SK-N-MC (cell line): ENCODE measurements at places on chromosomes 3 and 15.
A peak's percentile ranks its signal among the peaks of the same experiment; 100 is the strongest.

- DNase-seq, result no peak
Observed at GRCh38 chr15:90681480-90681879, 35.7 kb upstream of the BLM start.

DNA sequence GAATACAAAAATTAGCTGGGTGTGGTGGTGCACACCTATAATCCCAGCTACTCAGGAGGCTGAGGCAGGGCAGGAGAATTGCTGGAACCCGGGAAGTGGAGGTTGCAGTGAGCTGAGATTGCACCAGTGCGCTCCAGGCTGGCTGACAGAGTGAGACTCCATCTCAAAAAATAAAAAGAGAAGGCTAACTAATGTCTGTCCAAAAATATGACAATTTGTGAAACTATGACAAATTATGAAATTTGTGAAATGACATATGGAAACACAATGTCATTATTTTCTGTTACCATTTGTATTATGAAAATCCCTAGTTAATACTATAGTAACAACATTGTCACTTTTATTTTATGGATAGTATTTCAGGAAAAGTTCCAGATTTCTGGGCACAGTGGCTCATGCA lies 1306.3 kb upstream of the EPHA6 start:
- no peak for DNase-seq

DNA sequence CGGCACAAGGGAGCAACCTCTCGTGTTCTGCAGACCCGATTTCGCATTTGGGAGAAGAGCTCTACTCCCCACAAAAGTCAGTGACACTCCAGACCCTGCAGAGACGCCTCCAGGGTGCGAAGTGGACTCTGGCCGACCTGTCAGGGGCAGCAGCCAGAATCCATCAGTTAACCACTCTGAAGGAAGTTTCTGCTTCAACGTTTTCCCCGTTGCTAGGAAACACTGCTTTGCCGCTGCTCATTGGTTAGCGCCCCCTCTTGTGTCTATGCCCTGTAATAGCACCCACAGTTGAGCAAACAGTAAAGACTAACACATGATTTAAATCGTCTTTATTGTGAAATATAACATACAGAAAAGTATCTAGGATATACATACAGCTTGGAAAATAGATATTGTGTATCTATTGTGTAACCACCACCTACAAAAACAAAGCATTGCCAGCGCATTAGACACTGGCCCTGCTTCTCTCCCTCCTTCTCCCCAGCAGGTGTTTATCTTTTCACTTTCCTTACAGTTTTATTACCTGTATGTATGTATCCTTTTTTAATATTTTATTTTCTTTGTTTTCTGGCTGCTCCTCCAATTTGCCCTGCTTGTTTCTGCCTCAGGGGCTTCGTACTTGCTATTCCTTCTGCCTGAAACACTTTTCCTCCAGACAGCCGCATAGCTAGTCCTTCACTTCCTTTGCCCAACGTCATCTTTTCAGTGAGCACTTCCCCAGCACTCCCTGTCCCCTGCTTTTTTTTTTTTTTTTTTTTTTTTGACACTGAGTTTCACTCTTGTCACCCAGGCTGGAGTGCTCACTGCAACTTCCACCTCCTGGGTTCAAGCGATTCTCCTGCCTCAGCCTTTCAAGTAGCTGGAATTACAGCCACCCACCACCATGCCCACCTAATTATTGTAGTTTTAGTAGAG lies 38.8 kb downstream of the TMEM40 start:
- DNase-seq, result peak; percentile 8

DNA sequence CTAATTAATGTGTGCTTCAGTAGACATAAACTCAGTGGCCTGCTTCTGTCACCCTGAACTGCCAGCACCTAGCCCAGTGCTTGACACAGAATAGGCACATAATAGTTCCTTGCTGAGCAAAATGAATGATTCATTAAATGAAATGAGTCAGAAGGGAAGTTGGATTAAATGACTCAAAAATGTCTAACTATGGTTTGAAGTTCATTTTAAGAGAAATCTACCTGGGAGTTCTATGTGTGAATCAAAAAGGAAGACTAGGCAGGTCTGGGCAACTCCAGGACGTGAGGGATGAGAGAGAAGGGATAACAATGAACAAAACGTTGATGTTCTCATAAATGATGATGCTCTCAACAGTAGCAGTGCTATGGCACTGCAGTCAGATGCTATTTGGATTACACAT lies 175.0 kb downstream of the CFAP20DC start:
- DNase-seq, result no peak

DNA sequence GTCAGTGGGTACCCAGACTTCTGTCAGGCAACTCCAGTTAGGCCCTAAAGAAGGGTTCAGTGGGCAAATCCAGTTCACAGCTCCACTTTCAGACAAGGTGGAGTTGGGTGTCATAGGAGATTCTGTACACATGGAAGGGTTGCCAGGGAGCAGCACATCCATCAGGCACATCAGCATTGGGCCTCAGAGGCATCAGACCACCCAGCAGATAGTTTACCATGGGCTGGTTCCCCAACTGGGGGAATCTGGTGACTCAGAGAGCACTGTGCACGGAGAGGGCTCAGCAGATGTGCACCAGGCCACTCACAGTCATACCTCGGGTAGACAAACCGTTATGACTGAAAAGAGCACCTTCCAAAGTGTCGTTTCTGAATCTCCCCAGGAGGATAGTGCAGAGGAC lies 27.2 kb downstream of the SYNM start:
- no peak for DNase-seq

- no peak for DNase-seq
Observed at GRCh38 chr3:189355481-189356201, 183.9 kb downstream of the TPRG1 start.

- no peak for DNase-seq
Observed at GRCh38 chr3:46536758-46537157, 29.3 kb downstream of the LRRC2 start.

DNA sequence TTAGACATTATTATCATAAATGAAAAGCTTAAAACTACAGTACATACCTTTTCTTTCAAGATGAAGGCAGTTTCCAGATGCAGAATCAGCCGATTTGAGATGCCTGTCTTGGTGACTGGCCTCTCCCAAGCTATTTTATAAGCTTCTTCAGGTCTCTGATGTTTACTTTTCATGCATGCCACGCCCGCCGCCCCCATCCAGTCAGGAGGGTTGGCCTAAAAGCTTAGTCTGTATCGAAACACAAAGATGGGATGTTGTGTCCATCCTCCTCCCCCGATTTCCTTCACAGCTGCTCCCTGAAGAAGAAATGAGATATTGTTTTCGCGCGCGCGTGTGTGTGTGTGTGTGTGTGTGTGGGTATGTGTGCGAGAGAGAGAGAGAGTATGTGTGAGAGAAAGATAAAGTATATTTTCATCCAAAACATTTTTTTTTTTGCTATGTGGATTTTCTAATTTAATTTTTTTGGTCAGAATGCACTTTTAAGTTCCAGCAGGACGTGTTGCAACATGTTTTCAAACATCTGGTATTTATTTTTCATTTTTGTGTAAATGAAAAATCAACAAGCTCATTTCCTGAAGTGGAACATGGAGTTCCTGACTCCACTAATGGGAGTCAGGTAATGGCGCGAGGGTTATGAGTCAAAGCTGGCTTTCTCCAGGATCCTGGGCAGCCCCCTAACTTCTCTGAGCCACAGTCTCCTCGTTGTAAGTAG lies at the start of gene APOD:
APOD (minus strand) TSS at position 110 of the 712 bp plus-strand sequence. CDS start 4,479 bp downstream, outside the sequence.
- no peak for DNase-seq

DNA sequence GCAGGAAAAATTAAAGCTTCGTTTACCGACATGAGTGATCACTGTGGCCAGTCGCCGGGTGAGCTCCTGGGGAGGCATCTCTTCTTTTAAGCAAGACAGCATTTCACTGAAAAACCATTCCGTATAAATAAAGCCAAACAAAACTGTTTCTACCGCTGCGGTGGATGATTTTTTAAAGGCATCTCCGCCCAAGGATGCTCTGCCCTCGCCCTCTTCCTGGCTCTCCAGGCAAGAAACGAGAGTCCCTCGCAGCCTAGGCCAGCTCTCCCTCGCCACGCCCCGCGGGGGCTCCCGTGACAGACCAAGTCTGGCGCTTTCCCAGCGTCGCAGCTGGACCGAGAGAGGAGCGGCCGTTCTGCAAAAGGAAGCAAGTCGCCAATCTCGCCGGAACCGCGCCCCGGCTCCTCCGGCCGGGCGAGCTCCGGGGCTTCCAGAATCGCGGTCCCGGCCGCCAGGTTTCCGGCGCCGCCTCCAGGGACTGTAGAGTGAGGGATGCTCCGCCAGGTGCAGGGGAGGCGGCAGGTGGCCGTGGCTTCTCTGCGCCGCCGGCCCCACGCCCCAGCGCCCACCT lies 458 bp downstream of the MCF2L2 start:
- no peak for DNase-seq

DNA sequence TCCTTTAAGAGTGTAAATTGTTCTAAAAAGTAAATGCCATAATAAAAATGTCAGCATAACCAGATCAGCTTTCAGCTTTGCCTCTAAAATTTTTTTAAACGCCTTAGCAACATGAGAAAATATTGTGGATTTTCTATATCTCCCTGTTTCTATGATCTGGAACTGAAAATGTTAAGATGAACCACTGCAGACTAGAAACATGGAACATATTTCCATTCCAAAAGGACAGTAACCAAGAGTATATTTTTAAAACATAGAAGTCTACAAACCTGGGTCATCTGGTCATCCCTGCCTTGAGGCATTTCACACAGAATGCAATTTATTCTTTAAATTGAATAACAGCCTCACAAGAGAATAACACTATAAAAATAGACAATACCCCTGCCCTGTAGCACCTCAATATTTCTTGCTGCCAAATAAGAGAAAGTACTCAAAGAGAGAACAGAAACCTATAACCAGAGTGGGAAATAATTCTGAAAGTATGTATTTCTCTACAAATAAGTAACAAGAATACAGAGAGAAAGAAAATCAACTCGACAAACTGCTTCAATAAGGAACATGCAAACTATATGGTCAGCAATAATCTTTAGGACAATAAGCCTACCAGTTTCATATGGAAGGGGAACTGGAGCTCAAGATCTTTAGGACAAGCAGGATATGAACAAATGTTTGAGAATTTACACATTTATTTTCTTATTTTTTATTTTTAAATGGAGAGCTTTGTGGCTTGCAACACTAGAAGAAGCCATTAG lies 949.0 kb downstream of the EPHA3 start:
- no peak for DNase-seq

DNA sequence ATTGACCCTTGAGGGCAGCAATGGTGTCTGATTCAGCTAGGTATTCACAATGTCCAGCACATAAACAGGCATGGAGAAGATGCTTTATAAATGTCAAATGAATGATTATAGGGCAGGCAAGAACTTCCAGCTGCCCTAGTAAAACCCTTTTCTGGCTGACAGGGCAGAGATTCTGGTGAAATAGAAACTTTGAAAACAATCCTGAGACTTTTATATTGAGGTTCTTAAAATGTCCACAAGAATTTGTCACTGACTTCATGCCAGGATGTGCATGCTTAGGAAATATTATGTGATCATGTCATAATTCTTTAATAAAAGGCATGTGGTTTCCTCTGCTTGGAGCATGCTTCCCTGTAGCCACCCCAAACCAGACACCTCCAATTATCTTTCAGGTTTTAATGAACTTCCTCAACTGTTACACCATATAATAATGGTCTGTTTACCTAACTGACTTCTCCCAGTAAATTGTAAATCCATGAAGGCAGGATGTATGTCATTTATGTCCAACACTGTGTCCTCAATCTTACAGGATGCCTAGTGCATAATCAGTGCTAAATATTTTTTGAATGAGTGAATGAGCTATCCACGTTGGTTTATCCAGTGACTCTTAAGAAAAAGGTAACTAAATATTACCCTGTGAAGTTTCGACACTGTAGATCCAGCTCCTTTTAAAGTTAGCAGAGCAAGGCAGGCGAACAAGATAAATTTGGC lies 43.4 kb upstream of the CLRN1 start:
- no peak for DNase-seq

DNA sequence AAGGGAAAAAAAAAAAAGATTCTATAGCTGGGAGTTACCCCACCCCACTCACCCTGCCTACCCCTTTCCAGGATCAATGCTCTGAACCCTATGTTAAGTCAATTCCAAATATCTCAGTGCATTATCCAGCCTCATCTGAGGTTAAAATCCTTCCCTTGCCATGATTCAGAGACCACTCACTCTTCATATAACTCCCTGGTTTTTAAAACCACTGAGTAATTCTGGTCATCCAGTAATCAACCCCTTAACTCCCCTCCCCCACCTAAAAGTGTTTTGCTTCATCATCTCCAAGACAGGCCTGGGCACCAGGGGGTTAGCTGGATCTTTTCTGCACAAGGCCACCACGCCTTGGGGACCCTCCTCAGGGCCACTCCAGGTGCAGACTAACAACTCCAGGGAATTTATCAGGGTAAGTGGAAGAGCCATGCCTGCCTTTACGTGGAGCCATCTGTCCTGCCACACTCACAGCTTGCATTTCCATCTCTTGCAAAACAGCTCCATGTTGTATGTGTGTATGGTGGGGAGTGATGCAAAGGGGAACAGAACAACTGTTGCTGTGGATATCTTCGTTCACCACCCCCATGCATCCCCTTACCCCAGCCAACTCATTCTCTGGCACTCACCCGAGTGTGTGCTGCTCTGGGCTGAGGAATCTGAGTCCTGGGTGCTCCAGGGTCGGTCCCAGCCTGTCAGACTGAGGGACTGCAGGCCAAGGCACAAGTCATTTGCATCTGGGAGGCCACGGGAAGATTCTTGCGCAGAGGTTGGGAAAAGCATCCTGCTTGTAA lies 30.7 kb upstream of the RPS17 start:
- no peak for DNase-seq

DNA sequence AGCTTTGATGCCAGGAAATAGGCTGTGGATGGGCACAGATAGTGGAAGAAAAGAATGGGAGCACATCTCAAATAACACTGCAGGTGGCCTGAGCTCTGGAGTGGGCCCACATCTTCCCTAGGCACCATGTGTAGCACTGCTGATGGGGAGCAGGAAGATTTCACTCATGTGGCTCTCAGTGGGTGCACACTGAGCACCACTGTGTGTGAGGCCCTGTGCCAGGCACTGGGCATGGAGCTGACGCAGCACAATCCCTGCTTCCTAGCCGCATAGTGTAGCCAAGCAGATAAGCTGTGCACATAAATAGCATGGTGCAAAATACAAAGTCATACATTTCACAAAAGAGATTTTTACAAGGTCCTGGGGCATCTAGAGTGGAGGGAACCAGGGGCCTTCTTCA lies 101.6 kb downstream of the MOBP start:
- DNase-seq, result no peak

- no peak for DNase-seq
Observed at GRCh38 chr3:127784865-127785710, 37.2 kb downstream of the MGLL start.

DNA sequence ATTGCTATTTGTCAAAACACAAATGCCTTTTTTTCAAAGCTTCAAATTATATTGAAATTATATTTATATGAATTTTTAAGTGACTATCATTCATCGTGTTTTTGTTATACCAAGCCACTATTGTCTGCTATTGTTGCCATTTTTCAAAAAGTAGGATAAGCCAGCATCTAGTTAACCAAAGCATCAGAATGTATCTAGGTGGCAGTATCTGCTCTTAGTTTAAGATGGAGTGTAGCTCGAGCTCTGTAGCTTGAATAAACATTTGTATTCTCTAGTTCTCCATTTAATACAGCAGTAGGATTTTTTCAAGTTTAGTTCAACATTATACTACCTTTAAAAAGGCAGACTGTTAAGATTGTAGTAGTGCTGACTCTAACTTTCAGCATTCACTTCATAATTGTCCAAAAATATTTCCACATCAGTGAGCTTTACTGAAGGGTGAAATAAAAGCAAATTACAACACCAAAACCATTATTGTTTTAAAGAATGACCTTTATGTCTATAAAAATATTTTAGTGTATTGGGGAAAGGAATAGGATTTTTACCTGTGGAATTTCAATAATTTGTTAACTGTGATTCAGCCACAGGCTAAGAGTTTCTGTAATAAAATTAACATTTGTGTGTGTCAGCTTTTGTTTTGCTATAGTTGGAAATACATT lies 19.6 kb upstream of the C15orf61 start:
- no peak for DNase-seq
